ENCODE measurements at places on chromosomes 16 and 17. TPM values are rescaled to one million over a fixed set of nuclear protein-coding genes. Genes with fewer than 3 reads are reported as not detected.
A peak's percentile ranks its signal among the peaks of the same experiment; 100 is the strongest.

DNA sequence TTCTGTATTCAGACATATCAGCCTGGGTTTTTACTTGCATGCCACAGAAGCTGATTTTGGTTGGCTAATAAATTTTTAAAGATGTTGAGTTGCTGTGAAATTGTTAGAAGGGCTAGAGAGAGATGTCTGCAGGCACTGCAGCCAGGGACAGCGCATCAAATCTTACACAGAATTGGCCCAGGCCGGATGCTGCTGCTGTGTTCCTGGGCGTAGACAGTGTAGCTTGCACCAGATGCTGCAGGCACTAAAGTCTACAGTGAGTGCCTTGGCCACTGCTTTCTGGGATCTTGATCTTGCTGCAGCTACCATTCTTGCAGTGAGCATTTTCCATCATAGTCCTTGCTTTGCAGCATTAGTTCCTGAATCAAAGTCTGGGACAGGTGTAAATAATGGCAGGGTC, 169.9 kb downstream of the SPECC1 start:
- DNase-seq: no peak

- peak; percentile 61 for DNase-seq
These were observed 68.3 kb upstream of the ALOX12 start for GRCh38 chr17:6927290-6928126.

DNA sequence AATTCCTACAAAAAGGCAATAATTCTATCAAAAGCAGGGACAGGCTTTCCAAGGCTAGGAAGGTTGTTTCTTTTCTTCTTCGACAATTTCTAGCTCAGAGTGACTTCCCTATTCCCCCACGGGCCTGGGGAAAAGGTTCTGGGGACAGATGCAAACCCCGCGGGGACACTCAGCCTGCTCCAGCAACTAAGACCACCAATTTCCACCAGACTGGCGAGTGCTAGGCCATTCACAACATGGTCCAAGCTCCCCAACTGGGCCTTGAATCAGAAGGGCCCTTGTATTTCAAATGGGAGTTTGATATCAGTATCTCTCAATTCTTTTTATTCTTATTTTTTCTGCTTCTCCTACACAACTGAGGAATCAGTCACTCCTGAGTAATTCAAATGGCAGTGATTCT, 86.7 kb downstream of the USP31 start:
- no peak for DNase-seq

DNA sequence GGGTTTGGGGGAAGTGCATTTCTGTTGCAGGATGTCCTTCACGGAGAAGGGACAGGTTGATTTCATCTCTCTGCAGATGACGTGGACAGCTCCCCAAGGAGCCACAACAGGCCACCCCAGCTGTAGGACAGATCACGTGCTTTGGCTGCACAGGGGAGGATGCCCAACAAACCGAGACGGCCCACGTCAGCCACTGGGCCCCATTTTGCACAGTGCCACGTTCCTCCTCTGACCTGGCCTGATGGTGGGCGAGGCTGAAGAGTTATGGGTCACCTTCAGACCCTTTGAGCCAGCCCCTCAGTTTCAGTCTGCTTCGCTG, 9.0 kb upstream of the RHBDL3 start:
- no peak for DNase-seq

DNA sequence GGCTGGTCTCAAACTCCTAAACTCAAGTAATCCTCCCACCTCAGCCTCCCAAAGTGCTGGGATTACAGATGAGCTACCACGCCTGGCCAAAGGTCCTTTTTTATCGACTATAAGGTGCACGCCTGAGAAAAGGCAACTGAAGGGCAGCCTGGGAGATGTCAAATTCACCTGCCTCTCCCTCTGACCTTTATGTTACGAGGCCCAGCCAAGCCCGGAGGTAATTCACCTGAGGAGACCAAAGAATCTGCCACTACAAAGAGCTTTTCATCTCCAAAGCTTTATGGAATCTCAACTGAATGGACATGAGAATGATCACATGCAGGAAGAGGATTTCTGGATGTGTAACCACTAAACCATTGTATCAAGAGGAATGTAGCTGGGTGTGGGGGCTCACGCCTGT, 37.2 kb downstream of the LYRM1 start:
- no peak for DNase-seq

GRCh38 chr16:89002851-89003830, 26.1 kb upstream of the CBFA2T3 start:
- DNase-seq: no peak

DNA sequence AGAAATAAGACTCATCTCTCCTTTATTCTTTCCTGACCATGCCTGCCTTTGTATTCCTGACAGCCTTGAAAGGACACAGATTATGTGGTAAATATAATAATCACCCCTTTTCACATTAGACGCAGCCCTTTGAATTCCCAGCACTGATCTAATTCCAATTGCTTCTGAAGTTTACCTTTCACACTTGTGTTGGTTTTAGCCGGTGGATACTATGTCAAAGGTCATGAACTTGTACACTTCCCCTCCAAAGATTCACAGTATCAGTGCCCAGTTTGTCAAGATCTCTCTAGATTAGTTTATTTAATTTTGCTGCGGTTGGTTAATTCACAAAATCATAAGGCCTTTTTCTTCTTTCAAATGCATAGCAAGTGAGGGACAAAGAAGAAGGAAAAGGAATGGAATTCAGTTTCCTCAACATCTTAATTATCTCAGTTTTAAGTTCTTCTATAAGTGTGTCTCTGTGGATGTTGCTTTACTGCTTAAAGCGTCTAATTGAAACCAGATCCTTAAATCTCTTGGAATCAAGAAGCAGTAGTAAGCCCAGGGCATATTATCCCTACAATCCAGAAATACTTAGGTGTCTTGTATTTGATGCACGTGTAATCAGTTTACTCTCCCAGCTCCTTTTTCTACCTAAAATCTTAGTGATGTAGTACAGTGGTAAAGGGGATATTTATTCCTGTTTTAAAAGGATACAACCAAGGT, 174.3 kb upstream of the TBX2 start:
- DNase-seq: no peak

DNA sequence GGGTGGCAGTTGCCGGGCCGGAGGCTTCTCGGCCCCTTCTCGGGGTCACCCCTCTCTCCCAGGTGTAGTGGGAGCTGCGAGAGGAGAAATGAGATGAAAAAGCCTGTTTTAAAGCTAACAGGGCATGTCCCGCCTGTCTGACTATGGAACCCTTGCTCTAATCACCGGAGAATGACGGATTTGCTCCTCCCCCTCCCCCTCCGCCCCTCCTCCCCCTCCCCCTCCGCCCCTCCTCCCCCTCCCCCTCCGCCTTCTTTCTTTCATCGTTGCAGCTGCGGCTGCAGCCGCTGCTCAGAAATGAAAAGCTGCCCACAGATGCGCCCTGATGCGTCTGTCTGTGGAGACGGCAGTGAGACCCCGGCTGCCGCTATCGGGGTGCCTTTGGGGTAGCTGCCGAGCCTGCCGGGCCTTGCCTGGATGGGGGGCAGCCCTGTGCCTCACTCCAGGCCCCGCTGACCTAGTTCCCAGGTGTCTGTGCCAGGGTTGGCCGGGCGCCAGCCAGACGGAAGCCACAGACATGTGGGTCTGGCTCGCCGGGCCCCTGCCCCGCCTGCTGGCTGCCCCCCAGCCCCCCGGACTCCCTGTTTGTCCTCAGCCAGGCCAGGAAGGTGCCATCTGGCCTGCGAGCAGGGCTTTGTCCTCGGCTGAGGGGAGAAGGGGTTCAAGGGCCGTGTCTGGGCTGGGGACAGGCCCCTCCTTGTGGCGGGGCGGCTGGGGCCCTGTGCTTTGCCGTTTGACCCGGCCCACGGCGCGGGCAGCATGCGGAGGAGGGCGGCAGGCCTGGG, 37.7 kb downstream of the GINS2 start:
- no peak for DNase-seq

GRCh38 chr16:67841816-67842508, at the start of gene THAP11:
Gene THAP11 (plus strand): TSS chr16:67842320. CDS start chr16:67842555, 235 bp downstream.
- peak; percentile 92 for DNase-seq

GRCh38 chr17:59527325-59527917, 38.0 kb upstream of the DHX40 start:
- DNase-seq: no peak

DNA sequence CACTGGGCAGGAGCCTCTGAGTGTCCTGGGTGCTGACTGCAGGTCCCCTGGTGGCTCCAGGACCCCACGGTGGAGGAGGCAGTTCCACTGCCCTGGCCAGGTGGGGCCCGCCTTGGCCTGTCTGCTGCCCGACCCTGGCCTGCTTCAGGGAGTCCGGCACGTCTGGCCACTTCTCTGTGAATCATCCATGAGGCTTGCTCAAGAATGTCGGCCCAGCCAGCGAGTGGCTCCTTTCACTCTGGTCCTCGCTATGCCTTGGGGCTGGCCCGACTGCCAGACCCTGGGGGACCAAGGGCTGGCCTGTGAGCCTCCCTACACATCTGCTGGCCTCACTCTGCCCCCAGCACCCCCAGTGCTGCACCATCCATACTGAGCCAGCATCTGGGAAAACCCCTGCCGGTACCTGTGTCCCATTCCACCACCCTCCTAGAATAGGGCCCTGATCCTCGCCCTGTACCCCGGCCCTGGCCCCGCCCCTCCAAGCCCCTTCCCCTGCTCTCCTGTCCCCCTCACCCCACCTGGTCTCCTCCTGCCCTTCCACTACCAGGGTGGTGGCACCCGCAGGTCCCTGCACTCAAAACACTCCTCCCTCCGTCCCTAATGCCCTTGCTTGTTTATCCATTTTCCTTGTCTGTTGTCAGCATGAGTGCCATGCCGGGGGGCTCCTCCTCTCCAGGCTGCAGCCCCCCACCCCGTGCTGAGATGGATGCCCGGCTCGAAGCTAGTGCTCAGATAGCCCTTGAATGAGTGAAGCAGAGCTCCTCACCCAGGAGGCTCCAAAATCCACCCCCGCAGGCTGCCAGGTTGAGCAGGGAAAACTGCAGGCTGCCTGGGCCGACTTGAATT, 35.5 kb downstream of the ADCY7 start:
- DNase-seq: peak; percentile 86

GRCh38 chr16:73057291-73058210, 9.6 kb upstream of the ZFHX3 start:
- DNase-seq: no peak

DNA sequence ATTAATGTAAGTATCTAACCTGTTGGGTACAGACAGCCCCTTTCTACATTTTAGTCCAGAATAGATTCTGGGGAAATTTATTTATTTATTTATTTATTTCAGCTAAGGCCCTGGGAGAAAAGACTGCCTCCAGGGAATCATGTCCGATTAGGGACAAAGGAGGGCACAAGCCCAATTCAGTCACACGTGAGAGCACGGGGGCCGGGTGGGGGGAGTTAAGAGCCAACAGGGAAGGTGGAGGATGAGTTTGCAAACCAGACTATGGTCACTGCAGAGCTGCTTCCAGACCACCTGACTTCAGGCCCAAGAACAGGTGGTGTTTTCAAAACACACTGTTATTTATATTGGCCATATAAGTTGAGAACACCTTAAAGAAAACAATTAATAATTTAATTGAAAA, 1.6 kb upstream of the ZFHX3 start:
- DNase-seq: no peak

GRCh38 chr17:62891659-62892058, 74.4 kb upstream of the TANC2 start:
- no peak for DNase-seq

GRCh38 chr17:31283841-31284240, 13.2 kb downstream of the OMG start:
- no peak for DNase-seq

DNA sequence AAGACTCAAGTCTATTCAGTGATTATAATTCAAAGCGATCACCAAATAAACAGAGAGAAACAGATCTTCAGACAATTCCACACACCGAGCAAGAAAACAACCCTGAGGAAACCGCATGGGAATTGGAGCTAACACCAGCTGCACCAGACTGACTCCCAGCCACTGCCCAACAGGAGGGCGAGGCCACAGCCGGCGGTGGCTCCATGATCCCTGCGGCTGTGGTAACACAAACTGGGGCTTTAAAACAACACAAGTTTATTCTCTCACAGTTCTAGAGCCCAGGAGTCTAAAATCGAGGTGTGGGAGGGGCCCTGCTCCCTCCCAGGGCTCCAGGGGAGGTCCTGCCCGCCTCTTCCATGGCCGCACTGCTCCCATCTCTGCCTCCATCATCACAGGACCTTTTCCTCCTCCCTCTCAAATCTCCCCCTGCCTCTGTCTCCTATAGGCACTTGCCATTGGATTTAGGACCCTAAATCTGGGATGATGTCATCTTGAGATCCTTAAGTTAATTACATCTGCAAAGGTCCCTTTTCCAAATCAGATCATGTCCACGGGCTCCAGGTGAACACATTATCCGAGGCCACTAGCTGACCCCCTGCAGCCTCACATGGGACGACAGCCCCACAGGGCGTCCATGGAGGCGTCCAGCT, 9.7 kb upstream of the HEXD start:
- no peak for DNase-seq

DNA sequence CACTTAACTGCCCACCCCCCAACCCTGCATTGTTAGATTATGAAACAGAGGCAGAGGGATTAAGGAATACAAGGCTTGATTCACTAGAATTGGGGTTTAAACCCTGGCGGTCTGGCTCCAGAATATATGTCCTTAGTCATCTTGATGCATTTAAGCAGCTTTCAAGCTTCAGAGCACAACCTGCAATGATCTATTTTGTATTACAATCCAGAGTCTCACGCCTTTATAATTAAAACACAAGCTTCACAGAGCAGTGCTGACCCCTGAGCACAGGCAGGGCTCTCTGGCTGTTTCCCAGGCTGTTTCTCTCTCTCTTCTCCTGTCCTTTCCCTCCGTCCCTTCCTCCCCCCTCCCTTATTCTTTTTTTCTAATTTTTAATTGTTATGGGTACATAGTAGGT, 209.1 kb downstream of the SPECC1 start:
- no peak for DNase-seq

GRCh38 chr16:11497851-11498289, 88.8 kb downstream of the LITAF start:
- peak; percentile 39 for DNase-seq

- DNase-seq: no peak
These were observed 204.1 kb upstream of the SALL1 start for GRCh38 chr16:51355195-51355594.

- peak; percentile 58 for DNase-seq
These were observed 165.8 kb downstream of the CHD9 start for GRCh38 chr16:53220585-53220984.

DNA sequence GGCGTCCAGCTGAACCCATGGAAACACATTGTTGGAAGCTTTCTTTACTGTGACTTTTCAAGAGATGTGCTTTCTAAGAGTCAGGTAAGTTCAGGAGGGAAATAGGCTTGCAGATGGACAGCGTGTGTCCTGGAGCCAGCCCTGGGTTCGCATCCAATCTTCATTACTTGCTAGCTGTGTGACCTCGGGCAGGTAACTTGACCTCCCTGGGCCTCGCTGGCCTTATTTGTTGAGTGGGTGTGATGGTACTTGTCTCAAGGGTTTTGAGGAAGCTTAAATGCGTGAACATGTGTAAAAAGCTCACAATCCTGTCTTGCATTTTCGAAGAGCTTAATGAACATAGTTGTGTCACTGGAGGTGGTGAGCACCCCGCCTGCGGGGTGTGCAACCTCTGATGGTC, 11.8 kb downstream of the ADGRG1 start:
- no peak for DNase-seq

GRCh38 chr17:43465049-43465448, 18.7 kb upstream of the DHX8 start:
- no peak for DNase-seq

- no peak for DNase-seq
These were observed 1.6 kb downstream of the CD7 start for GRCh38 chr17:82315703-82316358.

GRCh38 chr16:1828645-1829410, 1.8 kb downstream of the FAHD1 start:
- DNase-seq: no peak

OTOP2 gene
- total RNA-seq: not detected

COPZ2 gene
- total RNA-seq: 41.0 TPM

GPR179 gene
- total RNA-seq: not detected

CA5A gene
- total RNA-seq: not detected

CES1 gene
- not detected for total RNA-seq

PRR35 gene
- not detected for total RNA-seq
